ENCODE measurements at places on chromosomes 5 and 9. TPM values are rescaled to one million over a fixed set of nuclear protein-coding genes. Genes with fewer than 3 reads are reported as not detected.
A peak's percentile ranks its signal among the peaks of the same experiment; 100 is the strongest.

GRCh38 chr9:129726322-129727160 lies 26.3 kb downstream of the PTGES start:
- H3K27ac ChIP-seq: no peak overlapping the region
- peak; percentile 77 for DNase-seq
- H3K4me1 ChIP-seq: no peaks in the 10 kb centered on the region
- no peaks in the 10 kb centered on the region for H3K36me3 ChIP-seq
- no peak overlapping the region for H3K4me3 ChIP-seq

GRCh38 chr5:72071906-72072305 lies 35.4 kb upstream of the MAP1B start:
- peaks cover 11% of the 10 kb centered on the region for H3K4me1 ChIP-seq
- no peak overlapping the region for H3K4me3 ChIP-seq
- H3K36me3 ChIP-seq: no peaks in the 10 kb centered on the region
- H3K27me3 ChIP-seq: no peaks in the 10 kb centered on the region
- H3K27ac ChIP-seq: no peak overlapping the region
- no peak for DNase-seq

GRCh38 chr5:137118629-137119028 lies 380.5 kb downstream of the SPOCK1 start:
- no peaks in the 10 kb centered on the region for H3K4me1 ChIP-seq
- no peak overlapping the region for H3K27ac ChIP-seq
- H3K36me3 ChIP-seq: no peaks in the 10 kb centered on the region
- no peak for DNase-seq
- no peak overlapping the region for H3K4me3 ChIP-seq
- no peaks in the 10 kb centered on the region for H3K27me3 ChIP-seq

- no peaks in the 10 kb centered on the region for H3K27me3 ChIP-seq
- H3K4me3 ChIP-seq: no peak overlapping the region
- no peaks in the 10 kb centered on the region for H3K4me1 ChIP-seq
Observed at GRCh38 chr5:124997186-124997893, 250.9 kb upstream of the ZNF608 start.

- H3K36me3 ChIP-seq: no peaks in the 10 kb centered on the region
- no peaks in the 10 kb centered on the region for H3K4me1 ChIP-seq
- DNase-seq: no peak
Observed at GRCh38 chr9:69622676-69623075, 49.5 kb downstream of the APBA1 start.

- H3K4me3 ChIP-seq: no peak overlapping the region
- H3K36me3 ChIP-seq: peaks cover 4% of the 10 kb centered on the region
- no peaks in the 10 kb centered on the region for H3K27me3 ChIP-seq
- H3K4me1 ChIP-seq: peaks cover 21% of the 10 kb centered on the region
- DNase-seq: no peak
Observed at GRCh38 chr5:72281430-72281763, 38.6 kb downstream of the MRPS27 start.

GRCh38 chr9:114027159-114027862 lies 50.8 kb downstream of the AMBP start:
- H3K36me3 ChIP-seq: peaks cover 6% of the 10 kb centered on the region
- no peaks in the 10 kb centered on the region for H3K4me1 ChIP-seq
- no peak overlapping the region for H3K27ac ChIP-seq
- no peaks in the 10 kb centered on the region for H3K27me3 ChIP-seq
- no peak for DNase-seq

GRCh38 chr5:51657340-51658240 lies 274.3 kb downstream of the ISL1 start:
- H3K27me3 ChIP-seq: no peaks in the 10 kb centered on the region
- H3K36me3 ChIP-seq: no peaks in the 10 kb centered on the region
- no peak for DNase-seq
- H3K4me3 ChIP-seq: no peak overlapping the region
- H3K27ac ChIP-seq: no peak overlapping the region

The TMEM174 gene
- total RNA-seq: not detected

The PRKACG gene
- total RNA-seq: not detected

- H3K4me3 ChIP-seq: no peak overlapping the region
- no peak for DNase-seq
- no peaks in the 10 kb centered on the region for H3K27me3 ChIP-seq
- no peak overlapping the region for H3K27ac ChIP-seq
- peaks cover 26% of the 10 kb centered on the region for H3K4me1 ChIP-seq
Observed at GRCh38 chr9:81239388-81239787, 450.0 kb downstream of the TLE1 start.

DNA sequence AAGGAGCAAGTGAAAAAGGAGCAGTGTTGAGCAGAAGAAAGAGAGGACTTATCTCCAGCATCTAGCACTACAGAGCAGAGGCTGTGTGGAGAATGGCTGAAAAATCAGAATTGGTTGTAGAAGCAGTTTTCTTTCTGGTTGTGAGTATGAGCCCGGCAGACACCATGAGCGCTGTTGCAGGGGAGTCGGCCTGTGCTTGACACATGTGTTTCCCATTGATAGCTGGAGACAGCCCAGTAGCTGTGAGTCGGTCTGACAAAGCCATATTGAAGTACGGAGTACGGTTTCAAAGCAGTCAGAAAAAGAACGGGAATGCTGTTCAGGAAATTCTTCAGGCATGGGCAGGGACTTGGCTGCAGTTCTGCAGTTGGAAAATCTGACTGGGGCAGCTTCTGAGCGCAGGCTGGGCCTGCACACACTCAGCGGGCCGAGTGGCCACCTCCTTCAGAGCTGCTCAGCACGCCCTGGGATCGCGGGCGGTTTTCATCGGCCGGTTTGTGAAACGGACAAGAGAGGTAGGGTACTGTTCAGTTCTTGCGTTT lies at the start of gene SGCD:
Gene SGCD (plus strand): TSS at position 447 of the 542 bp plus-strand sequence.
- H3K4me1 ChIP-seq: peaks cover 29% of the 10 kb centered on the region
- peak; percentile 46 for DNase-seq
- H3K36me3 ChIP-seq: no peaks in the 10 kb centered on the region
- H3K4me3 ChIP-seq: no peak within 1 kb of the TSS
- no peaks in the 10 kb centered on the region for H3K27me3 ChIP-seq

All from cardiac muscle cell (in vitro differentiated cells and primary cell).